ENCODE measurements at places on chromosomes 12 and 14.

- DNase-seq = no peak
Observed at GRCh38 chr12:15230137-15230536, 8.9 kb upstream of the RERG start.

- DNase-seq = no peak
Observed at GRCh38 chr12:21558100-21558679, 32.1 kb downstream of the SPX start.

DNA sequence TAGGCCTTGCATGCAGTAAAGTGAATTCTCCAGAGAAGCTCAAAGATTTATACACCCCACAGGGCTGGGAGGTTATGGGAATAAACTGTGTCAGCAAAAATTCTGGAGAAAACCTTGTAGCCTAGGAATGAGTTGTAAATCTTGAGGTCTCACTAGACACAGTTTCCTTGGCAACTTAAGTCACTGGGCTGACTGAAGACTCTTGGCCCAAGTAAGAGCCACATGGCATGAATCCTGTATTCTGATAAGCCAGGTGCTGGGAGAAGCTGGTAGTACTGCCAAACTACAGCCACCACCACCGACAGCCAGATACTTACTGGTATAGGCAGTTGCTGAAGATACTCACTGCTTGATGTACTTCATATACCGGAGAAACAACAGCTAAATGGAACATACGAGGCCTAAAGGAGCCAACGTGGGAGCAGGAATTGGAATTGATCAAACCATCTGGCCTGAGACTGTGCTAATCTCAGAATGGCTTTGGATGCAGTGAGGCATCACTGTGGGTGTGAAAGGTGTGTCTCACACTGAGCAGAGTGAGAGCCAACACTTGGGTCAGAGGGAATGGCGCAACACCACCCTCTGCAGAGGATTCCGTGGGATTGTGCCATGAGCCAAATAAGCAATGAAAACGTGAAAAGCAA lies 102.8 kb upstream of the TMCC3 start:
- no peak for DNase-seq

- DNase-seq = no peak
Observed at GRCh38 chr12:510071-510825, 50.5 kb downstream of the B4GALNT3 start.

DNA sequence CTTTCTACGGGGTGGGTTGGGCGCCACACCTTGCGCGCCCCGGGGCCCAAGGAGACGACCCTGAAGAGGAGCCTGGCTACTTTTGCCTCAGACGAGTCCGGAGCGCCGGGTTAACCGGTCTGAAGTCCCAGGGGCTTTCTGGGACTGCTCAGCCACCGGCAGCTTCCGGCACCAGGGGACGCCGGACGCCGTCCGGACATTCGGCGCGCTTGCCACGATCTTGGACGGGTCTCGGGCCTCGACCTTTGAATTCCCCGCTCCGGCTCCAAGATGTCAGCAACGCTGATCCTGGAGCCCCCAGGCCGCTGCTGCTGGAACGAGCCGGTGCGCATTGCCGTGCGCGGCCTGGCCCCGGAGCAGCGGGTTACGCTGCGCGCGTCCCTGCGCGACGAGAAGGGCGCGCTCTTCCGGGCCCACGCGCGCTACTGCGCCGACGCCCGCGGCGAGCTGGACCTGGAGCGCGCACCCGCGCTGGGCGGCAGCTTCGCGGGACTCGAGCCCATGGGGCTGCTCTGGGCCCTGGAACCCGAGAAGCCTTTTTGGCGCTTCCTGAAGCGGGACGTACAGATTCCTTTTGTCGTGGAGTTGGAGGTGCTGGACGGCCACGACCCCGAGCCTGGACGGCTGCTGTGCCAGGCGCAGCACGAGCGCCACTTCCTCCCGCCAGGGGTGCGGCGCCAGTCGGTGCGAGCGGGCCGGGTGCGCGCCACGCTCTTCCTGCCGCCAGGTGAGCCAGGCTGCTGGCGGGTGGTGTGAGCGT lies at the start of gene ACOT4:
TSS of gene ACOT4 (plus strand) at position 184 of the 760 bp plus-strand sequence. CDS start at position 271, 87 bp downstream.
- DNase-seq = peak; percentile 42

DNA sequence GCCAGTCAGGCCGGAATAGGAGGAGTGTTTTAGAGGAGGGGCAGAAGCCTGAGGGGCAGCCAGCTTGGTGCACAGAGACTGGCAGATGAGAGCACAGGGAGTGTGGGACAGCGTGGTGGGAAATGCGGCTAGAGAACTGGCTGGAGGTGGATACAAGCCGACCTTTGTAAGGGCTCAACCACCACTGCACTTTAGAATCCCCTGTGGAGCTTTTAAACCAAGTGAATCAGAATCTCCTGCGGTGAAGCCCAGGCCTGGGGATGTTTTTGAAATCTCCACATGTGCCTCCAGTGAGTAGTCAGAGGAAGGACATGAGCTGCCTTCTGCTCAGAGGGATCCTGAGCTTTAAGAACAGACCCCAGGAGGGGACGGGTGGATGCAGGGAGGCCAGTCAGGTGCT lies 10.9 kb upstream of the PCED1B start:
- DNase-seq = no peak

Measured in RPMI8226 (cell line).